Lower lobe of right lung (tissue), 2 donors: ENCODE measurements at places on chromosomes 5 and 9.
A peak's percentile ranks its signal among the peaks of the same experiment; 100 is the strongest.

GRCh38 chr5:18099261-18099660 is 465.0 kb downstream of the TAF11L14 start:
- DNase-seq: no peak

DNA sequence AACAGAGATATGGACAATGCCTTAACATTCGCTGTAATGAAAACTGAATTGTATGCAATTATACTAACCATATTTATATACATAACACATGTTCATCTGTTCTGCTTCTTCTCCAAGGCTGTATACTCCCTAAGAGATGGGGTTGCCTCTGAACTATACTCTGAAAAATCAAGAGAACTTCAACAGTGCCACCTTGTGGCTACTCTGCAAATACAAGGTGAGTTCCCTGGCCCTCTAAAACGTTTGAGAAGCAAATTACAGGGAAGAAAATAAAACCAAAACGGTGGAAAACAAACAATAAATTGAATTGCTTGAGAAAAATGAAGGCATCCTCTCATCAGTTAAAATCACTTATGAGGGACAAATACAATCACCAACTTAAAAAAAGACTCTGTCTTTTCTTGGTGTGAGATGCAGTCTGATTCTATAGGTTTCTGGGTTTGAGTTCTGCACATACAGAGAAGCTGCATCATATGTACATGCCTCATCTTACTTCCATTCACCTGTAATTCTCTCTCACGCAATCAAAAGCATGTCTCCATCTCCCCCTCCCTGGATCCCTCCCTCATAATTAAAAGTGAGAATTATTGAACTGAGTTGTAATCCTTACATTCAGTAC is 98.6 kb downstream of the FBXW11 start:
- DNase-seq: no peak

GRCh38 chr9:95552814-95553546 is 36.2 kb upstream of the PTCH1 start:
- no peak for DNase-seq

GRCh38 chr9:8825585-8826147 is 1026.1 kb upstream of the DMAC1 start:
- no peak for DNase-seq

DNA sequence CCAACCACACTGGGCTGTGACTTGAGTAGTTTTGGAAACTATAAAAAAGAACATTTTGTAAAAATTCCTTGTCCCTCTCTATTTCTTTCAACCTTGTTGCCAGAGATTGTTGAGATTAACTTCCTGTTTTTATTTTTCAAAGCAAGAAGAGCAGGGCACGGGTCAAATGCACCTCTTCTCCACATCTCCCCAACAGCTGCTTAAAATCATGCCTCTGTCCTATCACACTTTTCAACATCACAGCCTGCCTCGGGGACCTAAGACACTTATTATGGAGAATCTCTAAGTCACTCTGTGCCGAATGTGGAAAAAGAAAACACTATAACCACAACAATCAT is 280.3 kb upstream of the TNC start:
- no peak for DNase-seq

DNA sequence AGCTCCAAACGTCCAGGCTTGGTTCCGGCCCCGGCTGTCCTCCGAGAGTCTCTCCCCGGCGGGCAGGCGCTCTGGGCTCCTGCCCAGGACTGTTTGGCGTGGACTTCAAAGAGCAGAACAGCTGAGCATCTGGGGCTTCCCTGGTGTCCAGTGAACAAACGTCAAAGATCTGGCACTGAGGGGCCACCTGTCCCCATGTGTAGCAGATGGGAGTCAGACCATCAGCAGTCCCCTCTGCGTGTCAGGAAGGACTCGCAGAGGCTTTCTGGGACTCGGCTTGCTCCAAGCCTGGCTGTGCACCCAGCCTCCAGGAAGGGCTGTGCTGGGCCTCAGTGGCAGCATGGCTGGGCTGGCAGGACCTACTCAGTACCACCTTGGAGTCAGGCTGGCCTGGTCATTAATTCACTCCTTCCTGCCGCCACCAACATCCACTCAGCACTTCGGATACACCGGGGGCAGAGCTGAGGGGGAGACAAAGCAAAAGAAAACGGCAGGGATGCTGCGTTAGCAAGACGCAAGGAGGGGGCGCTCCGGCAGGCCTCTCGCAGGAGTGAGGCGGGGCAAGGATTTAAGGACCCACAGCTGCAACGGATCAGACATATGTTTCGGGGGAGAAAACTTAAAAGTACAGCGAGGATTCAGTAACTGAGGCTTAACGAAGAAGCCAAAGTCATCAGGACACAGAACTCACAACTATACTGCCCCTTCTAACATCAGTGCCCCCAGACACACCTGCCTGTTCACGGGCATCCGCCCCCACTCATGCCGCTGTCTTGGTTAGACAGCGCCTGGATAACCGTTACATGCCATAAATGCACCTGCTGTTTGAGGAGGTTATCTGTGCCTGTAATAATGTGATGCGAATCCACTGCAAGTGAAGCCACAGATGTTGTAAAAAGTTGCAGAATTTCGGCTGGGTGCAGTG is 164.5 kb upstream of the PHYKPL start:
- DNase-seq: peak; percentile 41

DNA sequence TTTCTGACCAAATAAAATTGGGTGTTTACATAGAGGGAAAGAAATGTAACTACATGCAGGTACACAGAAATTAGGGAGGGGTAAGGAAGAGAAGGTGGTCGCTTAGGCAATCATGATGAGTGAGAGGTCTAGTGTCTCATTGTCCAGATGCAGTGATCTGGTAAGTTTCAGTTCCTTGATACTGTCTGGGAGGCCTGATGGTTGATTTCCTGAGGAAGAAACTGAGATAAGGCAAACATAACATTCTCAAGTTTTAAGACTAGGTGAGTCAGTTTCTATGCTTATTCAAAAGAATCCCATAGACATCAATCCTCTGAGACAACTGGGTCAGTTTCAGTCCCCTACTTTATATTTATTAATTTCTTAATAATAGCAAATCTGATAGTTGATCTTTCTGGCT is 843.3 kb upstream of the CDH10 start:
- no peak for DNase-seq

GRCh38 chr5:169182797-169183196 is 118.1 kb downstream of the SLIT3 start:
- DNase-seq: no peak

DNA sequence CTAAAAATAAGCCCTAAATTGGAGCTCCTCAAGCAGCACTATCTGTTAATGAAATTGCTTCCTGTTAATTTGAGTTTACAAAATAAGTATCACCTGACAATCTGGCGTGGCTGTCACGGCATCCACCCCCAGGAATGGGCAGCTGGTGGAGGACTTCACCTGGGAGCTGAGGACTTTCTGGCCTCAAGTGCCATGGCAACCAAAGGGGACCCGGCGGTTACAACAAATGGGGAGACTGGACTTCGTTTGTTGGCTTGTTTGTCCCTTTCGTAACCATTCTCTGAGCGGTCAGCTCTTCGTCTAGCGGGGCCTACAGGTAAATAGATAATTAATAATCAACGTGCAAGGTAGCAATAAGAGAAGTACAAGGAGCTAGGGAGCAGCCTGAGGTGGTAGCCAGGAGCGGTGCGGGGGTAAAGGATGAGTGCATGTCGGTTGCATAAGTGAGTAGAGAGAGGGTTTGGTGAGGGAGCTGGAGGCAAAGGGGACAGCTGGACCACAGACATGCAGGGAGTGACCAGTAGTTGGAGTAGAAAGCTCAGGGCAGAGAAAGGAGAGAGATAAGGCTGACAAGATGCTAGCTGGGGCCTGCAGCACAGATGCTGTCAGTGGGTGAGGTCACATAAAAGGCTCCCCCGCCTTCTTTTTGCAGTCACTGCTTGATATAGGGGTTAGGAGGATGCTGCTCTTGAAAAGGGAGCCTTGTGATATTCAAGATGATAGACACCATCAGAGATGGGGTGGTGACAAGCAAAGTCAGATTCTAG is 62.5 kb downstream of the HSPA4 start:
- DNase-seq: no peak
